ENCODE measurements at places on chromosomes 12 and 14. TPM values are rescaled to one million over a fixed set of nuclear protein-coding genes. Genes with fewer than 3 reads are reported as not detected.

The TMEM229B gene
- 1.6 TPM for total RNA-seq

The GYS2 gene
- total RNA-seq: not detected

The SIX4 gene
- 30.6 TPM for total RNA-seq

The KLHL33 gene
- 1.9 TPM for total RNA-seq

GRCh38 chr12:111025792-111026430 lies 105.5 kb upstream of the MYL2 start:
- no peak for DNase-seq

DNA sequence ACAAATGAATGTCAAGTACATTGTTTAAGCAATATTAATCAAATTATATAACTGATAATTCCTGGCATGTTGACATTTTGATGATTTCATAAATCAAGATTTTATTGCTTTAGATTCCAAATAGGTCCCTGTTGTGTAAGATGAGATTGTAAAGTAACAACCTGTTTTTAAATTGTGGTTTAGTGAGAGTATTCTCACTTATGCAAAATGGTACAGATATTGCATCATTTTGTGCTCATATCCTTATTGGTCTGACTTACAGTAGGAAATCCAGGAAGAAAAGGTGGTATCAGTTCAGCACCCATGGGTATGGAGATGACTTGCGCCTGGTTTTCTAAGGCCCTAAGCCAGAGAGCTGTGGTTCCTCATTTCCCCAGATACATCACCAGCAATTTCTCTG lies 165.5 kb downstream of the KIF21A start:
- no peak for DNase-seq

DNA sequence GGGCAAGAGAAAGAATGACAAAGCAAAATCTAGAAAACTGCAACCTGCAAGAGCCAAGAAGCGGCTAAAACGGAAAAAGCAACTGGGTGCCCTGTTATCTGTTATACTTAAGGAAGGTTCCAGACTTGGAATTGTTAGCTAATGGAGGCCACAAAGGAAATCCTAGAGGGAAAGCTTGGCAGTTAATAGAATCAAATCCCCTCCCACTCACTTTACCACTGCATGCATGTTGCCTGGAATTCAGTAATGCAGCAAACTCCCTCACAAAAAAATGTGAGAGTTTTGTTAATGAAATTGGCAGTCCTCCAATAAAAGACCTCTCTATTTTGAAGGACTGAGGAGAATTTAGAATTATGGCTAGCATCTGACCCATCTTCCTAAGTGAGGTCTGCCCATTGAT lies 164.2 kb upstream of the SOX5 start:
- no peak for DNase-seq

DNA sequence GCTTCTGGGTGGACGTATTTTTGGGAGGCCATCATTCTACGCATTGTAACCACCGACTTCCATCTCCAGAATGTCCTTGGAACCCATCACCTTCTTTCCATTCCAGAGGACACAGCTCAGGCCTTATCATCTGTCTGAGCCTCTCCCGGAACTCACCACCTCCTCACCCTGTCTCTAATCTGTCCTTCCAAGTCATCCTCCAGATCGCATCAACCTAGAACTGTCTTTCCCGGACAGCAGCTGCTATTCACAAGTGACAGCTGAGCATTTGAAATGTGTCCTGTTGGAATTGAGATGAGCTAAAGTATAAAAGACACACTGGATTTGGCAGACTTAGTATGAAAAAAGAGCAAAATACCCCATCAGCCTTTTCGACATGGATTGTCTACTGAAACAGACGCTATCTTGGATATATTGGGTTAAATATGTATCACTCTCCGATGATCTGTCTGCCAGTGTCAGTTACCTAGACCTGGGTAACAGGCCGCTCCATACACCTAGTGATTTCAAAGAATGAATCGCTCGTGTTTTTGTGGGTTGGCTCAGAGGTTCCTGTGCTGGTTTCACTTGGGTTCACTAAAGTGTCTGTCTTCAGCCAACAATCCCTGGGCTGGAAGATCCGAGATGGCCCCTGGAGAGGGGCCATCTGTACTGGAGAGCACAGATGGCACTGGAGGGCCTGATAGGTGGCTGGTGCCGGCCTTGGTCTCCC lies 104.4 kb upstream of the RFLNA start:
- DNase-seq: peak; percentile 77

DNA sequence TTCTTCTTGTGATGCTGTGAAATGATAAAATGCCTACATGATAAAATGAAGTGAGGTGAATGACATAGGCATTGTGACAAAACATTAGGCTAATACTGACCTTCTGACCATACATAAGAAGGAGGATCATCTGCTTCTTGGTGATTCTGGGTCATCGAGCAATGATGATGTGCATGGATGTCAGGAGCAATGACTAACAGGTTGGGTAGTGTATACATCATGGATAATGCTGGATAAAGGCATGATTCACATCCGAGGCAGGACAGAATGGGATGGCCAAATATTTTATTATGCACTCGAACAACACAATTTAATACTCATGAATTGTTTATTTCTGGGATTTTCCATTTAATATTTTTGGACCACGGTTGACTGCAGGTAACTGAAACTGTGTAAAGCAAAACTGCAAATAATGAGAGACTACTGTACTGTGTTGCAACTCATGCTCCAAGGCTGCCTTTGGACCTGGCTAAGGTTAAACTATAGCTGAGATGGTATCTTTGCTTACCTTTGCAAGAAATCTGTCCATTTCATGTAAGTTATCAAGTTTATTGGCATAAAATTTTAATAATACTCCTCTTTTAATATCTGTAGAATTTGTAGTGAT lies 7.6 kb upstream of the SLC25A21 start:
- DNase-seq: no peak

DNA sequence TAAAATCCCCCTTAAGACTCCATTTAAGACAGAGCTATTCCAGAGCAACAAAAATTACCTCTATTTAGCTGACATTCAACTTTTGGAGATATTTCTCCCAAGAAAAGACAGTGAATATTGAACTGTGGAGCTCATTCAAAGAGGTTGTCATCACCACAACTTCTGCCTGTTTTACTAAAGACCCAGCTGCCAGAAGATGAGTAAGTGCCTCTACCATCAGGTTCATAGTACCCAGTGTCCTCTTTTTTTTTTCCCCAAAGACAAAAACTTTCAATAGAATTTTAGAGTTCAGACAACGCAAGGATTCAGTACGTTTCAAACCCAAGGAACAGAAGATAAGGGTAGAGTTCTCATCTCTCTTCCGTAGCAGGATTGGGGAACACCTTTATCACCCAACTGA lies 461.3 kb downstream of the BCAT1 start:
- DNase-seq: no peak

DNA sequence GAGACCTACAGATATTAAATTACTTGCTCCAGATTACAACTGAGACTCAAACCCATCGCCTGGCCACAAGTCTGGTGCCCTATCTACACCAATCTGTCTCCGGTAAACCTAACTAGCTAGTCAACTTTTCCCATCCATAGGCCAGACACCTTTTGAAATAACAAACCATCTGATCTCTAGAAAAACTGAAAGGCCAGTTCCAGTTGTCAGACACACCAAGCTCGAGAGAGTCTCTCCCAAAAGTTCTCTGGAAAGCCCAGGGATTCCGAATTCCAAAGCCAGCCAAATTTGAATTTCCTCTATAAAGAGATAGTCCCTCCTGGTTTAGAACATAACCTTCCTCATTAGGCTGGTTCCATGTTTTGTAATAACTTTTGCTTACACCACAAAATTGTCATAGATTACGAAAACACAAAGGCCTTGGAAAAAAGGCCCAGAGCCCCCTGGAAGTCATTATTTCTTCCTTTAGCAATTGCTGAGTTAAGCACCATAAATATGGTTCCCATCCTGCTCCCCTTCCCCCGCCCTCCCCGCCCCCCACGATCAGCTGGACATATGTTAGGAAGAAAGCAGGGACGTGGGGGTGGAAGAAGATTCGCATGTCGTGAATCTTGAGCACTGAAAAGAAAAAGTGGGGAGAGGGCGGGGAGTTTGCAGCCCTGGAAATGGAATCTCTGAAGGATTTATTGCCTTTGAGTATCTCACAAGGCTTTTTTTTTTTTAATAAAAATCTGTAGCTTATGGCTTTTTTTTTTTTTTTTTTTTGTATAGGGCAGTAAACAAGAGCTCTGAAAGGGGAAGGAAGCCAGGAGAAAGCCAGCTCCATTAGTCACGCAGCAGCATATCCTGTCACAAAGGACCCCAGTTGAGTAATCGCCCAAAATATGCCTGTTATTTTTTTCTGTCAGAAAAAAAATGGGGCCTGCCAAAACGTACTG lies 110.4 kb downstream of the ZFP36L1 start:
- peak; percentile 90 for DNase-seq

DNA sequence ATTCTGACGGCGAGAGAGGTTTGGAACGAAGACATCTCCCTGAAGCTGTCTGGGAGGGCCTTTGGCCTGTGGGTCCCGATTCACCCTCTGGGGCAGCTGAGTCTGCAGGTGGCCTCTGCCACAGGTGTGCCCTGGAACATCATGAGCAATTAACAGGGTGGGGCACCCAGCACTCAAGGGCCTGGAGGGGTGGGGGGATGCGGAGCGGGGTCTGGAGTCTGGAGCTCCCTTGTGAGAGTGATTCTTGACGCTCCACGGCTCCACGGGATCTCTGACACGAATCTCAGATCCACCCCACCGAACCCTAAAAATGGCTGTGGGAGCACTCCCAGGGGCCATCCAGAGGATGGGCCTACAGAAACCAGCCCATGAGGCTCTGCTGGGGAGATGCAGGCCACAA lies 8.3 kb downstream of the ITPK1 start:
- DNase-seq: no peak

DNA sequence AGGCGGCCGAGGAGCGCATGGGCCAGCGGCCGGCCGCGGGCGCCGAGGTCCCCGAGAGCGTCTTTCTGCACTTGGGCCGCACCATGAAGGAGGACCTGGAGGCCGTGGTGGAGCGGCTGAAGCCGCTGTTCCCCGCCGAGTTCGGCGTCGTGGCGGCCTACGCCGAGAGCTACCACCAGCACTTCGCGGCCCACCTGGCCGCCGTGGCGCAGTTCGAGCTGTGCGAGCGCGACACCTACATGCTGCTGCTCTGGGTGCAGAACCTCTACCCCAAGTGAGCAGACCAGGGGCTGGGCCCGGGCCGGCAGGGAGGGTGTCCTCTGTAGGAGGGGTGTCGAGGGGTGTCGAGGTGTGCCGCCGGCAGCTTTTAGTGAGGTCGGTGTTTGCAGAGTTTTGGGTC lies 4.1 kb downstream of the TNFAIP2 start:
- DNase-seq: no peak

- no peak for DNase-seq
Measured at GRCh38 chr14:70896317-70896716, 10.9 kb upstream of the PCNX1 start.

GRCh38 chr12:57610554-57611107 lies 604 bp upstream of the ARHGEF25 start:
- DNase-seq: peak; percentile 70

DNA sequence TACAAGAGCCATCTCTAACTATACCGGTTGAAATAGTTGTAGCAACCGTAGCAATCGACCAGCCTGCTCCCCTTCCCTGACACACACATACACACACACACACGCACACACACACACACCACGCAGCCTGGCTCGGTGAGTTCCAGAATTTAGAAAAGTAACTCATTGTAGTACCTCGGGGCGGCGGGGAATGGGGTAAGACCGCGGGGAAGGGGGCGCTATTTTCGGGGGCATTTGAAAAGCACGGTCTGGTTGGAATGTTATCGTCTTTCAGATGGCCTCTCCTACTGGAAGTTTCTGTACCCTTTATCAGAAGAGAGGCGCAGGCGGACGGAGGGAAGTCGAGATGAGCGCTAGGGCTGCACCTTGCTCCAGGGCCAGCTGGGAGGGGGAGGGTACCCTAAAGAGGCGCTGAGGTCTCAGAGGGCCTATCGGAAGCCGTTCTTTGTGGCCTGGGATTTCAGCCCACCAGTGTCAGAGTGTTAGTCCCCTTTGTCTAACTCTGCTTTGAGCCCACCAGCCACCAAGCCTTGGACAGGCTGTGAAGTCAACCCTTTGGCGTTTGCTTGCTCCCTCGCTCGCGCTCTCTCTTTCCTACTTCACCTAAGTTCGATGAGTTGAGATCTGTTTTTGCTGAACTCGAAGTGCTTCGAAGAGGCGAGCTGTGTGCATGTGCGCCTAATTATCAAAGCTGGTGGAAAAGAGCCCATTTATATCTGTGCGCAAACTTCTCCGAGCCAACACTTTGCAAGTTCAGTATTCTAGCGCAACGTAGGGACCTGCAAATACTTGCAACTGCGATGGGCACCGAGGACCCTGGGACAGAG lies 837 bp downstream of the COL2A1 start:
- no peak for DNase-seq

- peak; percentile 60 for DNase-seq
Measured at GRCh38 chr12:110856542-110856941, 9.8 kb downstream of the CCDC63 start.

DNA sequence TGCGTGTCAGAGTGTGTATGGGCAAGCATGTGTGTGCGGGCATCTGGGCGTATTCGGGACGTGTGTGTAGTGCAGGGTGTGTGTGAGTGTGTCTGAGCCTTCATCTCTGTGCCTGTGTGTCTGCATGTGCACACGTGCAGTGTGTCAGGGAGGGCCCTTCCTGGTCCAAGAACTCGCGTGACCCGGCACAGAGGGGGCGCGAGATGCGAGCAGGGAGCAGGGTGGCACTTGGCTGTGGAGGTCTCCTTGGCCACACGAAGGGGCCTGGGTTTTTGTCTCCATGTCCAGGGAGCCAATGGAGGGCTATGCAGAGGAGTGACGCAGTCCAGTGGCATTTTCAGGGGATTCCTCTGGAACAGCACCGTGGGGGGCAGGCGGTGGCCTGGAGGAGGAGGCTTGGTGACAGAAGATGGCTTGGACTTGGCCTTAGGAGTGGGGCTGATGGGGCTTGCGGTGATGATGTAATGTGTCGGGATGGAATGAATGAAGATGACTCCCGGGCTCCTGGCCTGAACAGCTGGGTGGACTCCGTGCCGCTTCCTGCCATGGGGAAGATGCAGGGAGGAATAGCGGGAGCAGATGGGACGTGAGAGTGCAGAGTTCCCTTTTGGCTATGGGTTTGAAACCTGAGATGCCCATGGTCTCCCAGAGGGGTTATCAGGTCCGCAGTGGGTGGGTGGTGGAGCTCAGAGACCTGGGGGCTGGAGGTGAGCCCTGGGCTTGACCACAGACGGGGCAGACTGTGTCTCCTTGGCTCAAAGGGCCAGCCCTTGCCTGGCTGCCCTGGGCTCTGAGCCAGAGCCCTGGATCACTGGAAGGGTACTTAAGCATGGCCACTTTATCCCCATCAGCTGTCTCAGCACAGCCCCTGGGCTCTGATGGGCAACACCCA lies 208.3 kb downstream of the PHETA1 start:
- peak; percentile 92 for DNase-seq

DNA sequence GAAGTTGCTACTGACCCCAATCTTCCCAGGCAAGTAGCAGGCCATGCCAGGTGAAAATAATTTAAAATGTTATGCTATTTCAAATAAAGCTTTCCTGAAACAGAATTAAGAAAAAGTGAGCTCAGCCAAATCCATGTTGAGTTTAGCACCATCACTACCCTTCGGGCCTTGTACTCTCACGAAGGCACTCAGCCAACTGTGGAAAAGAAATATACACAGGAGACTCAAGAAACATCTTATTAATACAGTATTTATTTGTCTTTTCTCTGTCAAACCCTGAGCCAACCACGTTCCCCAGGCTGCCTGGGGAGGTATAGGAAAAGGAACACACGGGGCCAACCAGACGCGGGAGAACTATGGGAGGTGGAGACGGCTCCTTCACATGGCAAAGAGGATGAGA lies 10.9 kb downstream of the ATP5MC2 start:
- peak; percentile 34 for DNase-seq

Measured in tongue (tissue), 3 donors.